ENCODE measurements at places on chromosomes 5 and 9.

- DNase-seq, result no peak
Observed at GRCh38 chr5:93610581-93611272, 27.7 kb downstream of the NR2F1 start.

GRCh38 chr9:70112981-70113380, 69.3 kb downstream of the MAMDC2 start:
- no peak for DNase-seq

- DNase-seq, result no peak
Observed at GRCh38 chr9:107312376-107313050, 29.4 kb downstream of the RAD23B start.

DNA sequence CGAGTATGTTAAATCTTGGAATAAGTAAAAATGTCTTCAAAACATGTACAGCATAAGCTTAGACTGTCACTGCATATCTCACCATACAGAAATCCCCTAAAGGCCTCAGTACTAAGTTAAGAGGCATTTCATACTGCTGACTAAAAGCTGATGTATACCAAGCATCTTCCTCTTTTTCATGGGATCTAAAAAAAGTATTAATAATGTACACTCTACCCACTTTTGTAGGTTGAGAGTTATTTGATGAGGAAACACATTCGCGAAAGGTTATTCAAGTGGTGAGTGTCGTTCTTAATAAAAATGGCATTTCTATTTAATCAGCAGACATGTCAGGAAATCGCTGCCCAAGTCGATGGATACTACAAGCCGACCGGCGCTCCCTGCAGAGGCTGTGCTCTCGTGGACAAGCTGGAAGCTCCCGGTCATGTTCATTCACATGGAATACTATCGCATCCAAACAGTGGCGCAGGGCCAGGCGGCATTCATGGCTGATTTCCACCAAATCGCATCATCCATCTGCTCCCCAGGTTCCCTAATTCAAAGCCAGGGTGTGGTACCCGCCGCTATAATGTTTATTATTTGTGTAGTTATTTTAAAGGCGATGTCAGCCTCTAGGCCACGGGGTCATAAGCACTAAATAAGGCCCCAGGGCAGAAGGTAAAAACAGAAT, 724 bp downstream of the SGTB start:
- no peak for DNase-seq

DNA sequence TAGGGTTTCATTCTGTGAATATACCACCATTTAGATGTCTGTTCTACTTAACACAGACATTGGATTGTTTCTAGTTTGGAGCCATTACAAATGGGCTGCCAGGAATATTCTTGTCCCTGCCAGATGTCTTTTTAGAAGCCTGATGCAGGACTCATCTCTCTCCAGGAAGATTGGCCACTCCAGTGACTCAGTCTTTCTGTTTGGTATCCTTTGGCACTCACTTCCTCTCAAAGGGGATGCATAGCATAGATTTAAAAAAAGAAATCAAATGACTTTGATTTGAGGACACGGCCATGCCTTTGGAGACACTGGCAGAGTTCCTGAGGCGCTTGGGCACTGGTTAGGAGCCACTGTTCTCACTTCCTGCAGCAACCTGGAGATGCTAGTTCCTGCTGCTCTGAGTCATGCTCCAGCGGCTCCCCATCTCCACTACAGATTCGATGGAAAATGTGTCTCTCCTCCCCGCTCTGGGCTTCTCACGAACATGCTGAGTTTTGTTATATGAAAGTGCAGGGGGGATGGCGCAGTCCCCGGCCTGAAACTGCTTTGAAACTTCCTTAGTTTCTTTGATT, 3.5 kb upstream of the ZNF366 start:
- no peak for DNase-seq

DNA sequence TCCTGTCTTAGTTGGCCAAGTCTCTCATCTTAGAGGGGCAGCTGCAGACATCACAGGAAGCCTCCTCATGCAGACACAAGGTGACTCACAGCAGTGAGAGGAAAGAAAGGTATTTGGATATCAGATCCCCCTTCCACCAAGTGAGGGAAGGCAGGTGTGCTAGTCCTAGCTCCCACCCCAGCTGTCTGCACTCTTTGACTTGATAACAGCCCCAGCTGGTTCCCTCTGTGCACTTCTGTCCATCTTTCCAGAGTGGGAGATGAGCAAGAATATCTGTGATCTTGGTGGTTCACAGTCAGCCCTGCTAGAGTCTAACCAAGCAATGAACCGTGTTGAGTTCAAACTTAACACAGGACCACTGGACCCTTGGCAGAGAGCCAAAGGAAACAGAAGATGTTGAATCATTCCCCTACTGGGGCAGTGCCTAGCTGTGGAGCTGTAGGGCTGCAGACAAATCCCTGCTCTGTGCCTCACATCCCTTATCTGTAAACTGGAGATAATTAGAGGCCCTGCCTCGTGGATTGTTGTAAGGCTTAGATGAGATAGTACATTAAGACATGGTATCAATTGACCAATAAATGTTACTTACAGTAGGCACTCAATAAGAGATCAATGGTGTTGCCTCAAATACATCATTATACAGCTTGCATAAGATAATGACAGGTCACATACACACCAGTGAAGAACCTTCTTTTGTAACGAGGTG, 39.1 kb downstream of the SH3RF2 start:
- DNase-seq, result no peak

GRCh38 chr5:74241751-74242140, 398.8 kb downstream of the ENC1 start:
- DNase-seq, result no peak

DNA sequence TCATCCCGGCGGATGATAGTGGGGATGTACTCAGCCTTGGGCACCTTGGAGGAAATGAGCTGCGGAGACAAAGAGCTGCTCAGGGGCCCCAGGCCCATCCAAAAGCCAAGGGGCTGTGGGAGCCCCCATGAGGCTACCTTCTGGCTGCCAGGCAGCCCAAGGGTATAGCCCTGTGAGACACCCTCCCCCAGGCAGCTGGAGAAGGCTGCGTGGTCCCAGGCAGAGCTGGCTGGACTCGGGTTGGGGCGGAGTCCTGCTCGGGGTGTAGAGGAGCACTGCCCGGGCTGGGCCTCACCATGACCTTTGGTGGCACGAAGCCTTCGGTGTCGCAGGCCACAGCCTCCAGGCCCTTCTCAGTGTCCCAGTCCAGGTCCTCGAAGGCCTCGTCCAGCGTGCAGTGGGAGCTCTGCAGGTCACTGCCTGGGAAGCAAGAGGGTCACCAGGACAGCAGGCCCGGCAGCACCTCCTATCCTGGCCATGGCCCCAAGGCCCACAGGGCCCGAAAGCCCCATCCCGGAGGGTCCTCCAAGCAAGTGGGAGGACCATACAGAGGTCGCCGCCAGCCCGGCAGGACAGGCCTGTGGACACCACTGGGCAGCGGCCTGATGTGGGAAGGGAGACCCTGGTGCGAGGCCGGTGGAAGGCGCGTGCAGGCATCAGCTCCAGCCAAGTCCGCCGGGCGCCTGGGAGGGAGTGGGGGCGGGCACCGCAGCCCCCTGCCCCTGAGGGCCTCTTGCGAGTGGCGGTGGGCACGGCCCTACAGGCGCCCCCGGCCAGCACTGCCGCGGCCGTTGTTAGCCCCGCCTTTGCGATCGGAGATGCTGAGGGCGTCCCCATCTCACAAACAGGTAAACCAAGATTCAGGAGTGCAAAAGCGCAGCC, 6.1 kb downstream of the NSMF start:
- no peak for DNase-seq

DNA sequence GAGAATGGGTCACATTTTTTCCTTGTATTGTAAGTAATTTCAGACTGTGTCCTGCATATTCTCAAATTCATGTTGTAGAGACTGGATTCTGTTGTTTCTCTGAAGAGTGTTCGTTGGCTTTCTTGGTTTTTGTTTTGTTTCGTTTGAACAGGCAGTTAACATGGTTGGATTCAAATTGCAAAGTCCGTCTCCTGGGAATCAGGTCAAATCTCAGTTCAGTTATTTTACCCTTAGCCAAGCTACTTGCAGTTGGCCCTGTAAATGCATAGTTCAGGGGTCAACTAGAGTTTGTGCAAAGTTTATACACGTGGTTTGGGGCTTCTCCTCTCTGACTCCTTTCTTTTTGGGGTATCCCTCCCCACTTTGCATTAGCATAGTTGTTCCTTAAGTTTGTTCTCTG, 21.7 kb upstream of the FBXW11 start:
- no peak for DNase-seq

- DNase-seq, result no peak
Observed at GRCh38 chr5:67015541-67016191, 180.9 kb downstream of the CD180 start.

- DNase-seq, result no peak
Observed at GRCh38 chr5:179762079-179762780, 29.6 kb downstream of the MAML1 start.

DNA sequence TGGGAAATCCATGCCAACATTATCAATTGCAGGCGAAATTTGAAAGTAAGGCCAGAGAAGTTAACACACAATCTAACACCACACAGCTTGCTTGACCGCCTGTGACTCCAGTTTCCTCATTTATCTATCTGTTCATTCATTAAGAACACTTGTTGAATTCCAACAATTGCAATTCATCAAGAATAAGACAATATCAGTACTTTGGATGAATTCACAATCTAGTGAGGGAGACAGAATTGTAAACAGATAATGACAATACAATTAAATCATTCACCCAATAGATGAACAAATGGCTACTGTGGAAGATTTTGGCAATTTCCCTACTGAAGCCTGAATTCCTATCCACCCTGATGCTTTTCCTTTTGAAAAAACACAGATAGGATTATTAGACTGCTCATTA, 181.6 kb downstream of the TRIM36 start:
- no peak for DNase-seq

- no peak for DNase-seq
Observed at GRCh38 chr9:29769019-29769418, 2195.7 kb upstream of the C9orf72 start.

DNA sequence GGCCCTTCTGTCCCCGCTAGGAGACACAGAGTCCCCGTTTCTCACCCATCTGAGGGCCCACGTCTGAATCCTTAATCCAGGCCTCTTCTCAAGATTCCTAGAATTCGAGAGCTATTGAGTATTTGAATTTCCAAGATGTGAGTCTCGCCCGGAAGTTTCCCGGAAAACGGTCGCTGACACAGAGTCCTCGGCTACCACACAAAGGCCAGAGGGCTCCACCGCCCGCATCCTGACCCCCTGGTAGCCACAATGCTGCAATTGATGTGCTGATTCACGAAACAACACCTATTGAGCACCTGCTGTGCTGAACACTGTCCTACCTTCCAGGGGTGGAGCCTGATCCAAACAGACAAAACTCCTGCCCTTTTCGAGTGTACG, 670 bp upstream of the FBP1 start:
- no peak for DNase-seq

- no peak for DNase-seq
Observed at GRCh38 chr5:37495668-37496347, 116.7 kb downstream of the WDR70 start.

DNA sequence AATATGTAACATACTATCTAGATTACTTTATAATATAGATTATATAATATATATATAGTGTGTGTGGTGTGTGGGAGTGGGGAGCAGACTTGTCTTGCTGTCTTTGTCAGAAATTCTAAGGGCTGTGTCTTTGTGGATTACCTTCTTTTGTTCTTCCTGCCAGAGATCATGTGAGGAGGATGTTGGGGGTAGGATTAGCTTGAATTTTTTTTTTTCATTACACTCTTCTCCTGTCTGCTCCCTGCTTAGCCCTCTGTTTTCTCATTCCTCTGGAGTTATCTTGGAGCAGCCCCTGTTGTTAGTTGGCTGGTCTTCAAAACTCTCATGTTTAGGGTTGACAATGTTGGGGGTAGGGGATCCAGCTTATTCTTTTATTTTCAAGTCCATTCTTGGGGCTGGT, 21.0 kb upstream of the C9orf40 start:
- DNase-seq, result no peak

DNA sequence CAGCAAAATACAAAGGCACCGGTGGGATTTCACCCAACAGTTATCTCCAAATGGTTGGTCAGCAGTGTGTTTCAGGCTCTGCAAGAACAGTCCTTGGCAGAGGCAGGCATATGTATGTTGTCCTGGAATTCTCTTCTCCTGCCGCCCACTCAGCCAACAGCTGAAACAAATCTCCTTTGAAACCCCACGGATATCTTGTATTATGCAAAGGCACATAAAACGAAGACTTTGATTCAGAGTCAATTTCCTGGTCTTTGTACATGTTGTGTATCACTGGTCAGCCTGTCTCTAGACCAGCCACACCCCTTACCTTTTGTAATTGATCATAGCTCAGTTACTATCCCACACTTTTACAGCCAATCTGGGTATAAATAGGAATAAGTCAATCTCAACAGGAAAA, 29.2 kb downstream of the FREM1 start:
- DNase-seq, result no peak

GRCh38 chr5:150562832-150563231, 54.9 kb downstream of the NDST1 start:
- no peak for DNase-seq

GRCh38 chr5:177309351-177310191, 2.1 kb downstream of the MXD3 start:
- no peak for DNase-seq

GRCh38 chr5:67030289-67031056, 166.1 kb downstream of the CD180 start:
- DNase-seq, result no peak

DNA sequence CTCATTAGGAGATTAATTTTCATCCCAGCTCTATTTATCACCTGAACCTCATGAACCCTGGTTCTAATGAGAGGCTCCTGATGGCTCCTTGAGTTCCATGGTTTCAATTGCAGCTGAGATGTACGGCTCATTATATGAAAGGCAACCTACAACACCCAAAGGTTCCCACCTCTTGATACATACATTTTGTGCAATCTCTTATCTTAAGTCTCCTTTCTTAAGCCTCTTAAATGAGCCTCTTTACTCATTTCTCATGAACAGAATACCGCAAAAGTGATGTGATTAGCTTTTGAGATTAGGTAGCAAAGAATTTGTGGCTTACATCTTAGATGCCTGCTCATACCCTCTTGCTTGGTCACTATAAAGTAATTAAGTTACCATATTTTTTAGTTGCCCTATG, 1964.0 kb upstream of the CDH6 start:
- no peak for DNase-seq

GRCh38 chr5:107195890-107196395, 474.8 kb downstream of the EFNA5 start:
- DNase-seq, result no peak

GRCh38 chr5:149172261-149172660, 31.0 kb downstream of the ABLIM3 start:
- no peak for DNase-seq

GRCh38 chr5:80125022-80125961, 90.1 kb downstream of the THBS4 start:
- no peak for DNase-seq

DNA sequence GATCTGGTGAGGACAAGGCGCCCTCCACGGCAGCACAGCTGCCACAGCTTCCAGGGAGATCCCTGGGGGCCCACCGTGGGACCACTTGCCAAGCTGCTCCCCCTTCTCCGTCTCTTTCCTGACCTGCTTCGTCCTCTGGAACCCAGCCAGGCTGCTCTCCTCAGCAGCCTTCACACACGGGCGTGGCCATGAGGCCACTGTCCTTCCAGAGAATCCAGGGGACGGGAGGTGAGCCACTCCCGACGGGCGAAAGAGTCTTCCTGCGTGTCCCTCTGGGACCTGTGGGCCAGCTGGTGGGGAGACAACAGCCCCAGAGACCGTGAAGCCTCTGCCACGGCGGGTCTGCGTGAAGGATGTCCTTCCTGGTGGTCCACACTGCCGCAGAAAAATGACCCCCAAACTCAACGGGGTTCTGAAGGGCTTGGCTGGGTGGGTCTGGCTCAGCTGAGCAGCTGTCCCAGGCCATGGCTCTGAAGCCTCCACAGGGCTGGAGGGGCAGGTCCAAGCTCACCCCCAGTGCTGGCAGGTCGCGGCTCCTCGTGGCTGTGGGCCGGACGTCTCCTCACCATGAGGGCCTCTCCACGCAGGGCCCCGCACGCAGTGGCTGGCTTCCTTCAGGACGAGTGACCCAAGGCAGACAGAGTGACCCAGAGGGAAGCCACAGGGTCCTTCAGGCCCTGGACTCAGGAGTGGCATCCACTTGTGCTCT, 47.4 kb upstream of the NKD2 start:
- DNase-seq, result no peak

Data from left renal cortex interstitium (tissue), 4 donors.